CD8-positive, alpha-beta T cell (primary cell): ENCODE measurements at places on chromosomes 5 and 9.

GRCh38 chr9:95966306-95966705 is 90.8 kb downstream of the ERCC6L2 start:
- no peak for DNase-seq

DNA sequence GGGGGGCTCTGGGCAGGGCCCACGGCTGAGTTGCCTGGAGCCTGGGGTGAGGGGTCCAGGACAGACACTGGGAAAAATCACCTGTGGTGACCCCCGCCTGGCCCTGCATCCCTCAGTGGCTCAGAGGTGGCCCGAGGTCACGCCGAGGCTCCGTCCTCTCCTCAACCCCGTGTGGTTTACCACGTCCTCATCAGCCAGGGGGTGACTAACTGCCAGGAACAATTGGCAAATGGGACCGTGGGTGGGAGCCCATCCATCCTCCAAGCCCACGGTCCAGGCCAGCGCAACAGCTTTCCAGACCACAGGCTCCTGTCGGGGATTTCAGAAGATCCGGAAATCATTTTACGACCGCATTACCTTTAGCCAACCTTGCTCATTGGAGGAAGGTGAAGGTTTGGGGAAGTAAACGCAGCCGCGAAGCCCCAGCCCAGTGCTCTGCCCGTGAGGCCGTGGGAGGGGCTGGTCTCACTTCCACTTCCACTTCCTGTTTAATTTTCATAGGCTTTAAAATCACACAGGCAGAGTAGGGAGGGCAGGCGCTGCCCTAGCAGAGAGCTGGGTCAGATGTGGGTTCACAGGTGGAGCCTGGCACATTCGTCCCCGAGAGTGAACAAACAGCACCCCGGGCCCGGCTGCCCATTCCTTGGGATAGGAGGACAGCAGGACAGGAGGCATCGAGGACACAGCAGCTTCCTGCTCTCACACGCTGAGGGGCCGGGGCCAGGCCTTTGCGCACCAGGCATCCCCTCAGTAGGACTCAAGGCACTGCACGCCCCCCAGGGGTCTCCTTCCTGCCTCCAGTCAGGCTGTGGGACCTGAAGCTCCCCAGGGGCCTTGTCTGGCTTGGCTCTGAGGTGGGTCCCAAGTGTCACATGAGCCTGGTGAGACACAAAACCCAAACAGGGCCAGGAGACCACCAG is 19.8 kb upstream of the SLC9A3 start:
- peak; percentile 35 for DNase-seq

DNA sequence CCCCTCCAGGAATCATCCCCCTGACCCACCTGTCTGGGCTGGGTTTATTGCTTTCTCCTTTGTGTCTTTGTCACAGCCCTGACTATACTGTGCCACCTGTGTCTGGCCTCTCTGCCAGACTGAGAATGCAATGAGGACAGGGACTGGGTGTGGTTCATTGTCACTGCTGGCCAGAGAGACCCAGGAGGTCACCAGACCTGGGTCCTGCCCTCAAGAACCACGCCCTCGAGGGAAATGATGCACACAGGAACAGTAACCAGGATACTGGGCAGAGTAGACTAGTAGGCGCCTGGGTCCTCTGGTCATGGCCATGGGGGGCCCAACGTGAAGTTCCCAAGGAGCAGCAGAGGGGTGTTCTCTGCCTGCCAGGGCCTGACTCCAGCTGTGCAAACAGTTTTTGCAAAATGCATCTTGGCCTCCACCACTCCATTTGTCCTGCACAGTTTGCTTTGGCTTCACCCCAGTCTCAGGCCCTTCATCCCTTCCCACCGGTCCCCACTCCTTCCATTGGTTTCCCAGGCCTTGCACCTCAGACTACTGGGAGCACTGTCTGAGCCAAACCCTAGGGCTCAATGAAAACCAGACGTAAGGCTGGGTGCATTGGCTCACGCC is 17.8 kb downstream of the RGS3 start:
- DNase-seq: no peak

- no peak for DNase-seq
Measured at GRCh38 chr5:15044521-15044920, 172.9 kb upstream of the ANKH start.

DNA sequence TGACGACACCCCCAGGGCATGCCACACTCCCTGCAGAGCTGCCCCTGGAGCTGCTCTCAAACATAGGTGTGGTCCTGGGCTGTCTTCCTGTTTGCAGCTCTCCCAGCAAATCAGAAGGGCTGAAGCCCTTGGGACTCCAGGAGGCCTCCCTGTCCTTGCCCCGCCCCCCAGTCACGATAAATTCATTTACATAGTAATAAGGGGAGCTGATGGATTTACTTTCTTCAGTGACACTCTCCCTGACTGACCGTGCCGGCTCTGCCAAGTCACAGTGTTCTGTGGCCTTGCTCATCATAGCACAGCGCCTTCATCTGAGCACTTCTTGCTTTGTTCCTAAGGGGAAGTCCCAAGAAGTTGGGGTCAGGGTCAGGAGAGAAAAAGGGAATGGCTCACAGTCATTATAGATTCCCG is 121.4 kb downstream of the ENC1 start:
- no peak for DNase-seq

DNA sequence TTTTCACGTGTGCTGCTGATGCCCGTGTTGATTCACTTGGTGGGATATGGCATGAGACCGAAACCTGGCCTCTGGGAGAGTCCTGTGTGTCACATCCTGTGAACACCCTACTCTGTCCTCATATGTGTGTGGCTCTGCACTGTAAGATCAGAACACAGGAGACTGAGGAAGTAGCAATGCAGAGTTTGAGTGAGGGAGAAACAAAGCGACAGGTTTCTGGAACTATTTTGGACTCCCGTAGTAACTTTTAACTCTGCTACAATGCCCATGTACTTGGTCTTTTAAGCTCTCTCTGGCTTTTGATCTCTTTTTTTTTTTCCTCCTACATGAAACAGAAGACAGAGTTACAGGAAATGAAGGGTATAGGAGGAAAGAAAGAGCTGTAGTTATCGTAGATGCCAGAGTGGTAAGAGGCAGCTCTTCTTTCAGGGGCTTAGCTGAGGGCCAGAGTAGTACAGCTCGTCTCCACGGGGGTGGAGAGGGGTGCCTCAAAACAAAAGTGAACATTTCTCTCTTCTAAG is 26.6 kb downstream of the GRAMD2B start:
- DNase-seq: peak; percentile 67

DNA sequence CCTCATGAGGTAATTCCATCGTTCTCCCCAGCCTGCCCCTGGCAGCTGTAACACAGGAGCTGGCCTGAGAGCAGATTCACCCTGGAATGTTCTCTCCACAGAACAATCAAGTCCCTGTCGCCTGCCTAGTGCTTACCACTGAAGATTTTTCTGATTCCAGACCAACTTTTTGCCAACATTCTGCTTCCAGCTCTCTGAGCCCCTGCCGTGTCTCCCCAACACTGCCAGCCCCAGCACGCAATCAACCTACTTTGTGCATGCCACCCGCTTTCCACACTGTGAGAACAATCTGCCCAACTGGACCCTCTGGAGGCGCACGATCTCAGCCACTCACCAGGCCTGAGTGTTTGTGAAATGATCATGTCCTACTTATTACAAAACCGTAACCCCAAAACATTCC is 62.6 kb downstream of the PSMB7 start:
- no peak for DNase-seq

DNA sequence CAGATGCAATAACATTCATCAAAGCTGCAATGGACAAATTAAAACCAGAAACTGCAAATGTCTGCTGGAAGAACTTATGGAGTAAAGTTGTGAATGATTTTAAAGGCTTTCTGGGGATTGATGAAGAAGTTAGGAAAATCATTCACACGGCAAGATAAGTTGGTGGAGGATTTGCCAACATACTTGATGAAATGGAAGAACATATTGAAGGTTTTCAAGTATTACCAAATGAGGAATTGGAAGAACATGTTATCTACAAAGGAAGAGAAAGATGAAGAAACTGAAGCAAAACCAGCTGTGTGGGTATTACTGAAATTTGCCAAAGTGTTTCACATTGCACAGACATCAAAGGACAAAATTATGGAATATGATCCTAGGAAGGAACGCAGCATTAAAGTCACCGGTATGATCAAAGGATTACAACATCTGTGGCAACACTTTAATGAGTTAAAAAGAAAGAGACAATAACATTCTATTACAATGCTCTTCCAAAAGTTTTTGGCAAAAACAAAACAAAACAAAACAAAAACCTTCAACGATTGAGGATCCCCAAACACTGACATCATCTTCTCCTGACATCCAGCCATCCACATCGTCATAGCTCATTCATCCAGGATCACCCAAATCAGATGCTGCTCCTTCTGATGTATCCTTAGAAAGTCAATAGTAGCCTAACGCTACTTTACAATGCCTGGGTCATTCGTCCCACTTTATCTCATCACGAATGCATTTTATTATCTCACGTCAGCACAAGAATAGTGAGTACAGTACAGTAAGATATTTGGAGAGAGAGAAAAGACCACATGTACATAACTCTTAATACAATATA is 61.3 kb upstream of the SMC5 start:
- no peak for DNase-seq

GRCh38 chr5:158265346-158265745 is 406.4 kb upstream of the CLINT1 start:
- no peak for DNase-seq

- no peak for DNase-seq
Measured at GRCh38 chr5:150637245-150638052, 3.0 kb upstream of the SYNPO start.

DNA sequence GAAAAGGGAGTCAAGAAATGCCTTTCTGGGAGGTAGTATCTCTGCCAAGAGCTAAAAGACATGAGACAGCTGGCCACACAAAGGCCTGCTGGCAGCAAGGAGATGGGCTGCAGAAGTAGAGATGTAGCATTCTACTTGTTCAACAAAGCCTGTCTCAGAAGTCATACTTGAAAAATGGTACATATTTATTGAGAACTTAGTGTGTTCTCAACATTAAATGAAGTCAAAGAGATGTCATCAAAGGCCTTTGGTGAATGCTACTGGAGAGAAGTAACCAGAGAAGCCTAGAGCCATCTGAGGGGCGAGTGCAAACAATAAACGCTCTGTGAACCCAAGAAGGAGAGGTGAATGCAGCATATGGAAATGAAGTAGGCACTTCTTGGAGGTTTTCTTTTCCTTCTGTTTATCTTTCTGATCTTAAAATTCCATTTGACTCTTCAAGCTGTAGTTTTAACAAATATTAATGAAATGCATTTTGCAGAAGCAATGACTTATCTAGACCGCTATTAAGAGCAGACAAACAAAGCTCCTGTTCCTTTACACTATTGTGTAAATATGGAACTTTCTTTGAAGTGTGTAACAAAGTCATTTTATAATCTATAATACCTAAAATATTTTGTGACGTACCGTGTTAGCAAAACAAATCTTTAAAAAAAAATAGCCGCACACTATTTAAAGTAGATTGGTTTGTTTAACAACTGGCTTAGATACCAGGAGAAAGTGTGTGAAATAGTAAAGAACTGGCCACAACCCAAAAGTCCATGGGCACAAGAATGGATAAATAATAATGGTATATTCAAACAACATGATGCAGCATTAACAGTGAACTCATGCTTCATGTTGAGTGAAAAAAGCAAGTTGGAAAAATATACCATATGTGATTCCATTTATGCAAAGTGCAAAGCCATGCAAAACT is 70.2 kb downstream of the ZNF608 start:
- DNase-seq: no peak

DNA sequence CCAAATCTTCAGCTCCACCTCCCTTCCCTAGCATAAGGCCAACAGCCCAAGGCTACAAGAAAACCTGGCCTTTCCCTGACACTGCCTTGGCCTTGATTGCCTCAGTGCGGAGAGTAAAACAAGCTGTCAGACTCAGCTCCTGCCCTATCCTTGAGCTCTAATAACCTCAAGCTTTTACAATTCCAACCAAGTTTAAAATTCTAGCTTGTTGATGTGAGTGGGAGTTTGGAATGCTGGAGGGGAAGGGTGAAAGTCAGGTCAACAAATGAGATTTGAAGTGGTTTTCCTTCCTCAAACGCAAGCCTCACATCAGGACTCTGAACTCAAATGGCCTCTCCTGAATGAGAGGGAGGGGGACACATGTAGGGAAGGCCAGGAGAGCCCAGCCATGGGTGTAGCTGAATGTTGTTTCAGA is 197.0 kb upstream of the VLDLR start:
- no peak for DNase-seq

DNA sequence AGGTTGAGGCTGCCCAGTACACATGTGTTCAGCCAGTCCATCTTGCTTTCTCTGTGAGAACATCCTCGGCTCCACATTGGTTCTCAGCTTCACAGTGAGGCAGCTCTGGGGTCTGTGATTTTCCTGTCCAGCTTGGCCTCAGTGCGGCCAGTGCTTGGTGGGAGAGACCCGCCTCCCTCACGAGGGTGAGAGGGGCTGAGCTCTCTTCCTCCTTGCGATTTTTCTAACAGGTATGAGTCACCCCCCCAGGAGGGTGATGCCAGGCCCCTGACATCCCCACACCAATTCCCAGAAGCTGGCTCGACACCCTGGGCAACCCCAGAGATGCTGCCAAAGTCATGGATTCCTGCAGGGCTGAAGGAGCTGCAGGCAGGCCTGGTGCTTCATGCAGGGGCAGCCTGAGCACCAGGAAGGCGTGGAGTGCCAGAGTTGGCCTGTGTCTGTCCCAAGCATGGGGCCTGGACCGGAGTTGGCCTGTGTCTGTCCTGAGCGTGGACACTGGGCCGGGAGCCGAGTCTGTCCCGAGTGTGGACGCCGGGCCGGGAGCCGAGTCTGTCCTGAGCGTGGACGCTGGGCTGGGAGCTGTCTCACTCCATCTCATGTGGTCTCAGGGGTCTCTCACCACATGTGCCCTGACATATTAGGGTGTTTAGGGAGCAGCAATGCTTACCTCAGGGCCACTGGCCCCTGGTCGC is 408.6 kb upstream of the IRX4 start:
- DNase-seq: no peak

DNA sequence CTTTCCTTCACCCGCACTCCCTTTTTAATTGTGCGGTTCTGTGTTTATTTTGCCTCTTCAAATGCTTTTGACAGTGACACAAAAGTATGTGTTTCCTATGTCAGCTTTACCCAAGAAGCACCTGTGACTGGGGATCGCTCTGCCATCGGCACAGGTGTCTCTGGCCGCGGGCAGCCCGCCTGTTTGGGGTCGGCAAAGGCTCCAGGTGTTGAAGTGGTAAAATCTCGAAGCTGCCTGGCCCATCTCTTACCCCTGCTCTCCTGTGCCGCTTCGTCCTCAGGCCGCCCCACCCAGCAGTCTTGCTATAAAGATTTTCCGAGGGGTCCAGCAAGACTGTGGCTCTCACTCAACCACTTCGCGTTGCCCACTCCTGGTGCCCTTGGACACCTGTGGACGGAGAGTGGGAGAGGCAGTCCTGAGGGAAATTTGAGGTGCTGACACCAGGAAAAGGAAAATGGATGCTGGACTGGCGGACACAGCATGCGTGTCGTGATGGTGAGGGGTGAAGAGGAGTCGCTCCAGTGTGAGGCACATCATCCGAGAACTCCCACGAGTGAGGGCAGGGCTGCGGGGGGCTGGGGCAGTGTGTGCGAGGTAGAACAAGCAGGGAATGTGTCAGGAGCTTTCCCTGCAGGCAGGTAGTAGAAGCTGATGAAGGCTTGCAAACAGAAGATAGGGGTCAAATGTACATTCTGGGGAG is 29.1 kb upstream of the CEP72 start:
- DNase-seq: no peak

GRCh38 chr9:77725046-77725694 is 77.0 kb upstream of the GNA14 start:
- no peak for DNase-seq

GRCh38 chr9:105901514-105902109 is 207.3 kb downstream of the TMEM38B start:
- DNase-seq: no peak

GRCh38 chr5:177234841-177235240 is 68.7 kb downstream of the RAB24 start:
- no peak for DNase-seq
